ENCODE measurements at places on chromosomes 7 and 10.

DNA sequence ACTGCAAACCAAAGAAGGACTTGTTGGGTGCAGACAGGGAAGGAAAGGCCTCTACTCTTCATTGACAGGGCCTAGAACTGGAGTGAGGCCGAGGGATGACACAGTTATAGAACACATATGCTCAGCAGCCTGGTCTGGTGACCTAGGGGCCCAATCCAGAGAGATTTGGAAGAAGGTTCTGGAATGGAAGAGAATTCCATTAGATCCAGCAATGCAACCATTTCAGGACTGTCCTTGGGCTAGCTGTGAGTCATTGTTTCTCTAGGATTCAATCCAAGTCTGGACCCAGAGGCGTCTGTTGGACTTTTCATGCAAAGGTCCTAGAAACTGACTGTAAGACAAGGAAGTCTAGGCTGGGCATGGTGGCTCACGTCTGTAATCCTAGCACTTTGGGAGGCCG, 59.2 kb downstream of the WIPF3 start:
- no peak for DNase-seq

GRCh38 chr10:116105264-116105663, 167.7 kb downstream of the GFRA1 start:
- DNase-seq: no peak

- peak; percentile 91 for DNase-seq
These were observed 124.7 kb downstream of the CNOT4 start for GRCh38 chr7:135385209-135385608.

GRCh38 chr7:14395860-14396259, 406.4 kb upstream of the ETV1 start:
- DNase-seq: no peak

GRCh38 chr7:25795824-25796235, 356.2 kb upstream of the NFE2L3 start:
- DNase-seq: no peak

DNA sequence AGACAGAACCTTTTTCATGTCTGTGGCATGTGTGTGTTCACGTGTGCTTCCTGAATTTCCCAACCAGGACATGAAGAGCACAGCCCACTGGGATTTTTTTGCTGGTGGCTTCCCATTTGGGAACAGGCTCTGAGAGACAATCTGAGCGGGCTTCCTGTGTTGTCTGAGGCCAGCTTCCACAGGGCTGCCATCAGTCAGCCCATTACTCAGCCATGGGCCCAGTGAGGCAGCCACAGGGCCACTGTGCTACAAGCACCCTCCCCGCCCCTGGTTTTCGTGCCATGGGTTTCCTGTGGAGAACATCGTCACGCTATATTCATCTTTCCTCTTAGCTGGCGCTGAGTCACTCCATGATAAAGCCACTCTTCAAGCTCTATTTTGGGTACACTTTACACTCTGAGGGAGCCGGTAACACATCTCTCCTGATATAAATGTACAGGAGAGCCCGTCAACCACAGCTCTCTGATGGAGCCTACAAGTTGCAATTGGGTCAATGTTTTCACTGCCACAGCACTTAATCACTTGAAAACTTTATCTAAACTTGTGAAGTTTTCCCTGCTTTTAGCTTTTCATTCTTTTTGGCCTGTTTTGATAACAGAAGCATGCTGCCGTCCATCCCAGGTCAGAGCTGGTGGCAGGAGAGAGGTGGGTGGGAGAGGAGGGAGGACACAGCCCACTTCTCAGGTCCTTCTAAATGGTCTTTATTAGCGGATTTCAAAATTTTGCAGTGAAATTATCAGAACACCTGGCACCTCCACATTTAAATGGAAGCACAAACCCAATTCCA, 96.9 kb downstream of the HIPK2 start:
- DNase-seq: no peak

- DNase-seq: no peak
These were observed 256.9 kb upstream of the AKR1E2 start for GRCh38 chr10:4569151-4569550.

- DNase-seq: no peak
These were observed 29.9 kb downstream of the ADCYAP1R1 start for GRCh38 chr7:31082017-31082416.

DNA sequence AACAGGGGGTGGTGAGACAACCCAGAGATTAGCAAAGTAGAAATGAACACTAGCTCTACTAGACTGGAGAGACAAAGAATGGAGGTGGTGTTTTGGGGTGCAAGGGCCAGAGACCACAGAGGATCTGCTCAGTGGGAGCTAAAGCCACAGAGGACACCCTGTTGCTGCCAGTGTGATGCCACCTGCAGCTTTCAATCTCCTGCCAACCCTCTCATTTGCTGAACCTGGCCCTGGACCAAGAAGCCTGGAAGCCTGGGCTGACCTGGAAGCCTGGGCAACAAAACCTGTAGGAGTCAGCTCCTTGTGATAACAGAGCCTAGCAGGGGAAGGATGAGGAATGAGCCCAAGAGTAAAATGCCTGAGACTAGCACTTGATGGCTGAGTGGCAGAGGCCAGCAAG, 81.1 kb upstream of the ADO start:
- DNase-seq: no peak

DNA sequence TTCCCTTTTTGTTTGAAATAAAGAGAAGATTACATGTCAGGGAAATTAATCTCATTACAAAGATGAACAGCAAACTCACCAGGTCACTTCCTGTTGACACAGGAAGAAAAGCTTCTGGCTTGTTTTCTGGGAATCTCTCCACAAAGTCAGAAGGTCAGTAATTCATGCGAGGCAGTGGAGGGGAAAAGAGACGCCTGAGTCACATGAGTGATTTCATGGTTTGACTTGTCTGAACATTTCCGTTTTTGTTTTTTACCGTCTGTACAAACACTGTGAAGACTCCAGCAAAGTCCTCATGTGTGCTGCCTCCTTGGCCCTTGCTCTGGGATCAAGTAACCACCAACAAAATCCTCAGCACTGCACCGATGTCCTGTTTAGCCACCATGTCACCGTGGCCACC, 2.5 kb upstream of the HABP2 start:
- DNase-seq: no peak

GRCh38 chr10:105967256-105967655, 1197.2 kb downstream of the SORCS1 start:
- DNase-seq: no peak

GRCh38 chr10:75954486-75954885, 523.1 kb downstream of the LRMDA start:
- no peak for DNase-seq

DNA sequence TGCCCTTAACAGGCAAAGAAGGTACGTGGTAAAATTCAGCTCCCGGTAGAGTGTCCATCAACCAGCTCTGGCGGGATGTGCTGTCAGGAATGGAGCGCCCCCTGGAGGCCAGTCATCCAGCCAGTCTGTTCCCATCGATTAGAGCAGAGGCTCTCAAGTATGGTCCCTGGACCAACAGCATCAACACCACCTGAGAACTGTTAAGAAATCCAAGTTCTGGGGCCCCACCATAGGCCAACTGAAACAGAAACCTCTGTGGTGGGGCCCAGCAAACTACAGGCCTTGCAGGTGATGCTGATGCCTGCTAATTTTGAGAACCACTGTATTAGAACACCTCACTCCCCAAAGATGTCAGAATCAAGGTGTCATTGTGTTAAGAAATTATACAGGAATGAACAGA, 109.2 kb downstream of the DPY19L1 start:
- no peak for DNase-seq

GRCh38 chr10:29324220-29324841, 35.5 kb downstream of the LYZL1 start:
- DNase-seq: no peak

GRCh38 chr7:44396496-44396895, 71.1 kb upstream of the CAMK2B start:
- DNase-seq: no peak

- DNase-seq: no peak
These were observed 251.5 kb upstream of the PLPP4 start for GRCh38 chr10:120205368-120206018.

DNA sequence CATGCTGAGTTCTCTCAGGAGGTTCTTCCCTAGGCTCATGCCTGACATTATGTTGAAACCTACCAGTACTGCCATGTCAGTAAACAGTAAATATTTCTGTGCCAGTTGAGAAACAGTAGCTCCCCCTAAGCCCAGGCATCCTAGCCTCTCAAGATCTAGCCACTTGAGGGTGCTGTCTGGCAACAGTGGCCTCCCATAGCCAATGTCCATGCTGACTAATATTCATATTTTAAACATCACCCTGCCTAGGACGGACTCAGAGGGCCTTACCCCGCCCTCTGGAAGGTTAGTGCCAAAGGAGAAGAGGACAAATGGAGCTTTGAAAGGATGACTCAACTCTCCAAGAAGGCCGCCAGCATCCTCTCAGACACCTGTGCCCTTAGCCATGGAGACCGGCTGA, 7.7 kb downstream of the ACSM6 start:
- DNase-seq: no peak

DNA sequence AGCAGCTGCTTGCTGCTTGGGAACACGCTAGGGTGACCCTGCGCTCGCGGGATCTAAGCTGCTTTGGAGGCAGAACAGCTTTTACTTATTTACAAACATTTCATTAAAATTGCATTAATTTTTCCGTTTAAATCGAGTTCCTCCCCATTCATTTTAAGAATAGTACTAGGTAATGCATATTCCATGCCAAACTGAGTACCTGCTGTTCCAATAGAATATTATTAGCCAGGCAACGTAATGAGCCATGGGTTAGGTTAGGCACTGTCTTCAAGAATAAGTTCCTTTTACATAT, 860 bp downstream of the EXOC6 start:
- peak; percentile 59 for DNase-seq

DNA sequence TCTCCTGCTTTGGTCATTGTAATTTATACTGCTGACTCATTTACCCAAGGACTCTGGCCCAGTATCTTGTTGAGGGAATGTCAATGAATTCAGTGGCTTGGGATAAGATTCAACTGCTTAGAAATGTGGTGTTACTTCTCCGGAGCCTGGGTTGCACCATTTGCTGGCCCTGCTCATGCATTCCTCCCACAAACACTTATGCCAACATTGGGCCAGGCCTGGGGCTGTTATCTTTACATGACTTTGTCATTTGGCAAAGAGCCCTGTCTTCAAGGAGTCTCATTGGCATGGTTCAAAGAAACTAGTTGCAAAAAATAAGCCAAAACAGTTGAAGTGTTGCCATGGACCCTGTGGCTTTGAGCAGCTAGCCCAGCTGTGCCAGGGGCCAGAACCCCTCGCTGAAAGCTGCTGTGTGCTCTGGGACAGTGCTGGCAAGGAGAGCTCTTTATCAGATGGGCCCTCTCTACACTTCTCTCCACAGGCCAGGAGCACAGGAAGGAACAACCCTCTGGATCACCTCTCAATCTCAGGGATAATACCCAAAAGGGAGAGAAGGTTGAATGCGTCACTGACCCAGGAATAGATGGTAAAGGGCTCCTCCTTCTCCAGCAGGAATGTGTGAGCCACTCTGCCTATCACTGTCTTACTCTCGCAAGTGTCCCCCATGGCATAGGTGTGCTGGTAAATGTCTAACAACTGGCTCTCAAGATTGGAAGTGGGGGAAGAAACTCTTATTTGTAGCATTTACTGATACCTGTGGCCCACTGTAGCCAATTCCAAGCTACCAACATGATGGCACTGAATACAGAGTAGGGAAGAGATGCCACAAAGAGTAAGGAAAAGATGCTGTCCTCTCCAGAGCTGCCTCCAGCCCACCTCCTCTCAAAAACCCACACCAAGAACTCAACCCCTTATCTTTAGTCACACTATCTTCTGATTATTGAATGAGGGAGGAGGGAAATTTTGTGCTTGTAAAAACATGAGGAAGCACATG, 23.5 kb upstream of the PDE1C start:
- DNase-seq: no peak
